ENCODE measurements at places on chromosomes 12 and 14. TPM values are rescaled to one million over a fixed set of nuclear protein-coding genes. Genes with fewer than 3 reads are reported as not detected.
A peak's percentile ranks its signal among the peaks of the same experiment; 100 is the strongest.

Gene ZFYVE21
- 39.4 TPM for total RNA-seq

Gene MAP3K9
- total RNA-seq = 24.3 TPM

Gene PLXNC1
- total RNA-seq = 3.2 TPM

- DNase-seq = no peak
Observed at GRCh38 chr14:28774764-28775735, 8.5 kb downstream of the FOXG1 start.

GRCh38 chr12:95262808-95263207 lies 45.2 kb downstream of the VEZT start:
- DNase-seq = peak; percentile 8

All from mammary epithelial cell (primary cell).